Stimulated activated CD4-positive, alpha-beta T cell treated with anti-CD3 and anti-CD28 coated beads, TNF-alpha, amount 100 ng/mL, for 48 hours (primary cell): ENCODE measurements at places on chromosomes 5 and 9.

GRCh38 chr5:123515904-123516303, 3.9 kb downstream of the CSNK1G3 start:
- no peak for DNase-seq

DNA sequence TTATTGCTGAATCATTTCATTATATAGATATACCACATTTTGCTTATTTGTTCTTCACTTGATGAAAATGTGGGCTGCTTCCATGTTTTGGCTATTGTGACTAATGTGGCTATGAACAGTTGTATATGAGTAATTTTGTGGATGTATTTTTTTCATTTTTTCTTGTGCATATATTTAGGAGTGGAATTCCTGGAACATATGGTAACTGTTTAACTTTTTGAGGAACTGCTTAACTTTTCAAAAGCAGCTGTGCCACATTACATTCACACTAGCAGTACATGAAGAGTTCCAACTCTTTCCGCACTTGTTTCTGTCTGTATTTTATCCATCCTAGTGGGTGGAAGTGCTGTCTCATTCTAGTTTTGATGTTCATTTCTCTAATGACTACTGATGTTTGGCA, 67.8 kb downstream of the JAK2 start:
- DNase-seq: no peak

DNA sequence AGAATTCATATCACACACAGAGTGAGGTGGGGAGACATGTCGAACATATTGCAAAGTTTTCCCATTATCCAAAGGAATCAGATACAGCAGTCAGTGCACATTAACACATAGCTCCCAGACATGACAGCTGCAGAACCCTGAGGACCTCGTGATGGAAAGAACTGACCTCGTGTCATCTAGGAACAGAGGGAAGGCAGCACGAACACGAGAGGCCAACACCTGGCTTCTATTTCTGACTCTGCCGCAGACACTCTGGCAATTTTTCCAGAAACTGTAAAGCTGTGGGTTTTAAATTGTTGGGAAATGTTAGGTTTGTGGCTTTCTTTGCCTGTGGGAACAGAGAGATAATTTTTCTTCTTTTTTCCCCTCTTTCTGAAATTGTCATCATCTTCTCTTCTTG, 315.0 kb upstream of the PIK3R1 start:
- DNase-seq: no peak

GRCh38 chr9:71604197-71605063, 163.9 kb downstream of the CEMIP2 start:
- peak; percentile 63 for DNase-seq

- DNase-seq: no peak
These were observed 381.1 kb upstream of the CDH10 start for GRCh38 chr5:25025831-25026230.

- no peak for DNase-seq
These were observed 75.8 kb downstream of the MAP1B start for GRCh38 chr5:72183101-72183520.

DNA sequence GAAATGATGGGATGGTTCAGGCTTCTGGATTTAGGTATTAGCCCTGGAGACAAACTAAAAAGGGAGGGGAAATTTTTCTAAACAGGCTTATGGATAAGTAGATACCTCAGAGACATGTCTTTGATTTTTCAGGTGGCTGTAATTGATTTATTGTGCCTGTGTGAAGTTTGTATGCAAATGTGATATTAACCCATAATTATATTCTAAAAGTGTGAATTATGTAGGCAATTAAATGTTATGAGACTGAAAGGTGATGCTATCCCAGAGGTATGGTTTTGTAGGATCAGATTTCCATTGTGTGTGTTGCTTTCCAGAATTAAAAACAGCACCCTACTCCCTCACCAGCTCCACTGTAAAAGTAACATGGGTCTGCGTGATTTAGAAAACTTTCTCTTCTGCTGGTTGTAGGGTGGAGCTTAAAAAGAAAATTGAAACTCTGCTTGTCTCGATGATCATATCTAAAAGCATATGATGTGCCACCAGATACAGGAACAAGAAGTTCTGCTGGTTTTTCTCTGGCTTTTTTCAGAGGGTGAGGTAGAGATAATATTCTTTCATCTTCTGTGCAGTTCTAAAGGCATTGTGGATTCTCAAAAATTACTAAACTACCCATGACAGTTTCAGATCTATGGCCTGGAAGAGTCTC, 71.8 kb upstream of the TAF11L2 start:
- no peak for DNase-seq

- no peak for DNase-seq
These were observed 1.9 kb downstream of the LMNB1 start for GRCh38 chr5:126778675-126779403.

GRCh38 chr5:150372639-150373038, 15.1 kb downstream of the TCOF1 start:
- no peak for DNase-seq

GRCh38 chr5:174852143-174852542, 127.8 kb downstream of the MSX2 start:
- DNase-seq: no peak

DNA sequence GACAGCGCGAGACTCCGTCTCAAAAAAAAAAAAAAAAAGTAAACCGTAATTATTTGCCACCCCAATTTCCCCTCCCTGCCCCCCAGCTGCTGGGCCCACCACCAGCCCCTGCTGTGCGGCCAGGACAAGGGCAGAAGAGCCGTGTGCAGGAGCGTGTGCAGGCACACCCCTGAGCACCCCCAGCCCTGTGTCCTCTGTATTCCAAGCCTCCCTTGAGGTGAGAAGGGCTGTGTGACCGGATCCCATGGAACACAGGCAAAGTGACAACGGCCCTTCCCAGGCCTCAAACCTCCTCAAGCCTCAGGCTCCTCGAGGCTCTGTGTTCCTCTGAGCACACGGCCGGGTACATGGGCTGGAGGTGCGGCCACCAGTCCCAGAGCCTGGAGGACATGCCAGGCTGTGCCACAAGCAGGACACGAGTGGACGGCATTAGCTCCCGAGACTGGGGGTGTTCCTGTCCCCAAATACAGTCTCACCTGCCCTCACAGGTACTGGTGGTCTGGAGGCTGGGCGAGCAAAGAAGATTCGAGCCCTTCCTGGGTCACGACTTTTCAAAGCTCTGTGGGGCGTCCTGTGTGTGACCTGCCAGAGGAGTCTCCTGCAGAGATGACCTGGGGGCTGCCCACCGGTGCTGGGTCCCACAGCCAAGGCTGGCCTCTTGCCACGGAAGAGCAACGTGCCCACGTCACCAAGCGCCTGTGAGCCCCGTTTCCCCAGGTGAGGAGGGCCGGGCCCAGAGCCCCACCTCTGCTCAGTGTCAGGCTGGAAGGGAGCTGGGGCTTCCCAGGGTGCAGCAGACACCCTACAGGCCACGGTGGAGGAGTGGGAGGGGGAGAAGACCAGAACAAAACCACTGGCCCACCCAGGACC, 47.1 kb upstream of the SIMC1 start:
- no peak for DNase-seq

DNA sequence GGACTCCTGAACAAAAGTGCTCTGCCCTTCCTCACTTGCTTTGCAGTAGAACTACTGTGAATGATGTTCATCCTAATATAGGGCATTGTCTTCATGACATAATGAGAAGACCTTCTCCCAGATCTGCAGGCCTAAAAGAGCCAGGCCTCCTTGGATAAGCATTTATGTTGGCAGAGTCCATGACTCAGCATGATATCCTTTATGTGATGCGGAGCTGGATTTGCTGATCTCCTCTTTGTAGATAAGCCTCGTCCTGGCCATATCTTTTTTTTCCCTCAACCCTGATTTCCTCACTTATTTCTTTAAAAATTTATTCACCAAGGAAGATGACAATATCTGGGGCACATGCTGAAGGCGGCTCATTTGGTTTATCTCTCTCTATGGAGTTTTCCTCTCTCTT, 62.4 kb upstream of the TAS2R1 start:
- no peak for DNase-seq

DNA sequence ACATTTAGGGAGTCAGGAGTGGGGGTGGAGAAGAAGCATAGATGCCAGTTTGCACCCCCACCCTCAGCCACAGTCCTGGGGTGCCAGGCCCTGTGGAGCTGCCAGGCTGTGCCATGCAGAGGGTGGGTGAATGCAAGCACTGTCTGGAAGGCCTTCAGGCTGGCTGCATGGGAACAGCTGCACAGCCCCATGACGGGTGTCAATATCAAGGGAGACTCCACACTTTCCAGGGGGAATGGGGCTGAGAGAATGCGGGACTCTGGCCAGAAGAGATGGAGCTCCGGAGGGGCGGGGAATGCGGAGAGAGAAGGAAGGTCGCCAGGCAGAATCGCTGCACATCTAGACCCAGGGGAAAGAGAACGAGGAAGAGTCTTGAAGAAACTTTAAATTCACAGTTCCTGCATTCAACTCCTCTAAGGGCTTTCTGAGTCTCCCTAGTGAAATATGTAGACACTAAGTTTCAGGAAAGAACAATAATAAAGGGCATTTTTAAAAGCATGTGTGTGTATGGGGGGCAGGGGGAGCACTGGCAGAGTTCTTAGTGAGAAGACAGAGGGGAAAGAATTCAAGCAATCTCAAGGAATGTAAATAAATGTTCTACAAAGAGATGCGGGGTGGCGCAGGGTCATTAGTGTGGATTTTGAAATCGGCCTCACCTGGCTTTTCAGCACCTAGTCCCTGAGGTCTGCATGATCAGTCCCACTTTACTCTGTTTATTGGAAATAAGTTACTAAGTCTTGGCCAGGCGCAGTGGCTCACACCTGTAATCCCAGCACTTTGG, 59.1 kb downstream of the BOD1 start:
- DNase-seq: no peak

GRCh38 chr9:122464633-122465567, 12.8 kb downstream of the OR1J1 start:
- DNase-seq: peak; percentile 36

- DNase-seq: no peak
These were observed 379.5 kb downstream of the SH3GL2 start for GRCh38 chr9:17958363-17958762.

DNA sequence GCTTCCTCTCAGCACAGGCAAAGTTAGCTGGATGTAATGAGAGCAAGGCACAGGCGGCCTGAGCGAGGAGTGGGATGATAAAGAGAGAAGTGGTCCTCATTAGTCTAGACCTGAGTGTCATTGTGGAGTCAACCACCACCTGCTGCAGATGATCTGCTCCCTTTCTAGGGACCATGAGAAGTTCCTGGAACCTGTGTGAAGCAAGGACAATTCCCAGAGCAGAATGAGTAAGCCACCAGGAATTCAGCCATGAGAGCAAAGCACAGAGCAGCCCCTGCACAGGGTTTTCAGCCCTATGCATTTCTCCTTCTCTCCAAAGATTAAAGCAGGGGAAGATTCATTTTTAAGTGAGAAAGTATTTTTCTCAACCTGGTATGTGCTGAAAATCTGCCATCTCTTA, 146.8 kb upstream of the SPEF2 start:
- no peak for DNase-seq

GRCh38 chr9:113563826-113564497, 100.4 kb downstream of the RGS3 start:
- no peak for DNase-seq

- no peak for DNase-seq
These were observed 44.9 kb downstream of the SHB start for GRCh38 chr9:38024036-38024681.

DNA sequence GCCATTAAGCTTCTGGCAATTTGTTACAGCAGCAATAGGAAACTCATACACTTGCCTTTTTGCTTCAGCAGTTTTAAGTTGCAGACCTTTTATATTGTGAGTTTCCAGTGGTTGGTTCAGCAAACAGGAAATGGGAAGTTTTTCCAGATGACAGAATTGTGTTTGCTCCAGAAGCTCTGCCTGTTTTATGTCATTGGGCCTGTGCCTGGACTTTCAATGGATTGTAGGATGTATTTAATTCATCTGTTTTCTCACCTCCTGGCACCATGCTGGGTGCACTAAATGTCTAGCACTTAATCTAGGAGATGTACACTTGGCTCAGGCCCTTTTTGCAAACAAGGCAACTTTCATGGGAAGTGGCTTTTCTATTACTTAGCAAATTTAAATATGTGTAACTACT, 100.4 kb upstream of the CLINT1 start:
- DNase-seq: no peak

- DNase-seq: no peak
These were observed 1.6 kb upstream of the CD72 start for GRCh38 chr9:35619800-35620158.

DNA sequence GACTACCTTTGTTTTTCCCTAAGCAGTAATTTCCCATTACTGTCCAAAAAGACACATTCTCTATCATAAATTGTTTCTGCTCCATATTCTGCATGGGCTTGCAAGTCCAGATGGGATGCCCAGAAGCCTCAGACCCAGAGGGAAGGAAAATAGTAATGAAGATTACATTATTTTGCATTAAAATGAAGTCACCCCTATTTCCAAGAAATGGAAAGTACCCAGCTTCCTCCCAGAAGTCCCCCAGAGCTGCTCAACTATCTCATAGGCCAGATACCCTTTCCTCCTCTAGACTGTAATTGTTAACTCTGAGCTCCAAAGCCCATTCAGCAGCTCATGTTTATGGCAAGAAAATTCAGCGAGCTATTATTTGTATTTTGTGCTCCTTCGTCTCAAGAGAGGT, 159.5 kb downstream of the GLIS3 start:
- DNase-seq: no peak

GRCh38 chr5:124630767-124631704, 115.4 kb downstream of the ZNF608 start:
- no peak for DNase-seq

DNA sequence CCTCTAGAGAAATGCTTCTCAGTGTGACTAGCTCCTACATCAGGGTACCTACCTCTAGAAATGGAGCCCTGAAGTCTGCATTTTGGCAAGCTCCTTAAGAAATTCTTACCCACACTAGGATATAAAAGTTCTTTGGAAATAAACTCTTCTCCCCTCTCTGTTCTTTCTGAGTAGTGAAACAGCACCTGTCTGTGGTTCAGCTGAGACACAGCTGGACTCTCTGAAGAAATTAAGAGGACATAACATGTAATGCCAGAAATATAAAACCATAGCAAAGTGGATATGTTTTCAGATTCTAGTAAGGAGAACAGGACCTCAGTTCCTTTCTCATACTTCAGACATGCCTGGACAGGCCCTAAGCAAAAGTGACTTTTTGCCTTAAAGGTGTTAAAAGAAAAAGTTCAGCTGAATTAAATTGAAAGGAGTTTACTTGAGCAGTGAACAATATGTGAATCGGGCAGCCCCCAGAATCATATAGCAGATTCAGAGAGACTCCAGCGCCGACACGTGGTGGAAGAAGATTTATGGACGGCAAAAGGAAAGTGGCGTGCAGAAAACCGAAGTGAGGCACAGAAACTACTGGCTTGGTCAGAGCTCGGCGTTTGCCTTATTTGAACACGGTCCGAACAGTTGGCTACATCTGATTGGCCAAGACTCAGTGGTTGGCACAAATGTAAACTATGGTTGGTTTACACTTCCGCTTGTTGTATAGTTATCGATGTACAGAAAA, 64.5 kb downstream of the PRKACG start:
- DNase-seq: no peak

DNA sequence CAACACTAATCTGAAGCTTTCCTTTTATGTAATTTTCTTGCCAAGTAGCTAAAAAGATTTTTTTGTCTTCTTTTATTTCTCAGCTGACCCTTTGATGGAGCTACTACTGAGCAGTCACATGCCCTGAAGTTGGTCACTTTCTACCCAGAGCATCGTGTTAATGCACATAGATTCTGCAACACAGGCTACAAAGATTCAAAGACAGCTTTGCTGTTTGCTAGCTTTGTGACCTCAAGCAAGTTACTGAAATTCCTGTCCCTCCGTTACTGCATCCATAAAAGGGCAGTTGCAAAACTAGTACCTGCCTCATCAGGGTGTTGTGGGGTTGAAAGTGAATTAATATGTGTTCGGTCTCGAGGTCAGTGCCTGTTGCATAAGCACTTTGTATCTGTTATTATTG, 179.9 kb downstream of the GAS1 start:
- no peak for DNase-seq
